ENCODE measurements at places on chromosomes 7 and 10. TPM values are rescaled to one million over a fixed set of nuclear protein-coding genes. Genes with fewer than 3 reads are reported as not detected.

OPALIN gene
- total RNA-seq: not detected

IFIT1B gene
- not detected for total RNA-seq

PANK1 gene
- 8.6 TPM for total RNA-seq

TACC2 gene
- total RNA-seq: 26.5 TPM

TUBB8 gene
- total RNA-seq: 0.34 TPM

CNPY1 gene
- total RNA-seq: not detected

SHTN1 gene
- 32.3 TPM for total RNA-seq

DNA sequence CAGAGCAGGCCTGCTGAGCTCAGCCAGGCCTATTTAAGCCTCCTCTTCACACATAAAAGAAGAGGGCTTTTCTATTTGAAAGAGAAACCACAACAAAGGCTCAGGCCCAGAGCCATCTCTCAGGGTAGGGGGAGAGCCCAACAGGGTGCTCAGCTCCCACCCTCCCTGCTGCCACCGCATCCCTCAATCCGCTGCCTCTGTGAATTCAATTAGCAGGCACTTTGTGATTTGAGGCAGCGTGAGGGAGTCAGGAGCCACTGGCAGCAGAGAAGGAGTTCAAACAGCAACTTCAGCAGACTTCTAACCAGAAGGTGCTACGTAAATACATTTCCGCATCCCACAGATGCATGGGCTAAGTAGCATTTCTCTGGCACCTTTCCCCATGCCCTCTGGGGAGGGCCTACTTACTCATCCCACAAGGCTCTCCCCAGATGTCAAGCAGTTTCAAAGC is 45.2 kb downstream of the LRRC20 start:
- no peak for DNase-seq

- no peak for DNase-seq
Measured at GRCh38 chr7:25854059-25854458, 297.9 kb upstream of the NFE2L3 start.

GRCh38 chr7:156001496-156002260 is 189.4 kb upstream of the SHH start:
- DNase-seq: no peak

- no peak for DNase-seq
Measured at GRCh38 chr7:155493744-155494538, 36.0 kb downstream of the EN2 start.

DNA sequence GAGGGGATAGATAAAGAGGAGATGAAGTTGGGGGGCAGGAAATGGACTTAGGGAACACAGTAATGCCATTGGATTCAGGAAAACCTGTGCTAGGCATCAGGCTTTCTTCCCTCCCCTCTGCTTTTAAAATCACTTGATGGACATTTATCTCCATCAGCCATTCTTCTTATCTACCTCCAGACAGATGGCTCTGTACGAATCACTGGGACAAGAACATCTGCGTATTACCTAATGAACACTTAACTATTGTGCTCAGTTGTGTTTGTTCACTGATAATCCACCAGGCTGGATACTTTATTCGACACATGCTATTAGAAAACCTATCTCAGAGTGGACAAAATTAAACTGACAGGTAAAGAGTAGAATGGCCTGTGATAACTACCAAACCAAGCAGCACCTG is 40.0 kb downstream of the TNKS2 start:
- DNase-seq: no peak

DNA sequence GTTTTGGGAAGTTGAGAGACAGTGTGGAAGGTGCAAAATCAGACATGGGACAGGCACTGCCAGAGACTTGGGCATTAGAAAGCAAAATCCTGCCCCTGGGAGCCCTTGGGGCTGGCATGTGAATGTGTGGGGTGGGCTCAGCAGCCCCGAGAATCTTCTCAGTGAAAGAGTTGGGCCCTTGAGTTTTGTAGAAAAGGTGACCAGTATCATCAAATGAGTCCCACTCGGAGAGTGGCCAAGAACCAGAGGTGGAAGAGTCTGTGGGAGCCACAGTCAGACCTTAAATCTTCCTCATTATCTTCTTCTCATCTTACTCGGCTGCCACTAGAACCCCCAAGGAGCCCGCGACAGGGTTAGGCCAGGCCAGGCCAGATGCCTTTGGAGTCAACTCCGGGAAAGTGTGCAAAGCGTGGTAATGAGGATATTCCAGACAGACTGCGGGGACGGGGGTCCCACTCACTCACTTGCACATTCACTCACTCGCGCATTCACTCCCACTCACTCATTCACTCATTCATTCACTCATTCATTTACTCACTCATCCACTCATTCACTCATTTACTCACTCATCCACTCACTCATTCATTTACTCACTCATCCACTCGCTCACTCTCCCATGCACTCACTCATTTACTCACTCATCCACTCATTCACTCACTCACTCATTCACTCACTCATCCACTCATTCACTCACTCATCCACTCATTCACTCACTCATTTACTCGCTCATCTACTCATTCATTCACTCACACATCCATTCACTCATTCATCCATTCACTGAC is 74.9 kb downstream of the CARD11 start:
- DNase-seq: no peak

DNA sequence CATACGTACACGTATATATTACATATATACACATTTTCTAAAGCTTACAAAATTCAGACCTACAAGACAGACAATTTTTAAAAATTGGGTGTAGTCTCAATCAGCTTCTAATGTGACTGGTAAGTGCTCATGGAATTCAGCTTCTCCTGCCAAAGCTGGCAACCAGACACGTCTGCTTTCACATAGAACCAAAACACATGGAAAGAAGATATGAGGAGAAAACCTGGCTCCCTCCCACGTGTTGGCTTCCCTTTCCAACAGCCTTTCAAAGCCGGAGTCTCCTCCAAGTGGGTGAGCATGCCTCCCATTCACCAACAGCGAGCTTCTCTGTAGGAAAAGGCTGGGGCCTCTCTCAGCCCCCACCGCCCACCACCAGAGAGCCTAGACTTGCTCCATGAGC is 33.4 kb downstream of the CDCA7L start:
- no peak for DNase-seq

GRCh38 chr10:128102480-128103228 is 23.6 kb downstream of the MKI67 start:
- DNase-seq: no peak
